GF-D8 (cell line): ENCODE measurements at places on chromosomes 5 and 9.

- DNase-seq, result no peak
Observed at GRCh38 chr5:96751203-96752169, 56.3 kb downstream of the ERAP1 start.

DNA sequence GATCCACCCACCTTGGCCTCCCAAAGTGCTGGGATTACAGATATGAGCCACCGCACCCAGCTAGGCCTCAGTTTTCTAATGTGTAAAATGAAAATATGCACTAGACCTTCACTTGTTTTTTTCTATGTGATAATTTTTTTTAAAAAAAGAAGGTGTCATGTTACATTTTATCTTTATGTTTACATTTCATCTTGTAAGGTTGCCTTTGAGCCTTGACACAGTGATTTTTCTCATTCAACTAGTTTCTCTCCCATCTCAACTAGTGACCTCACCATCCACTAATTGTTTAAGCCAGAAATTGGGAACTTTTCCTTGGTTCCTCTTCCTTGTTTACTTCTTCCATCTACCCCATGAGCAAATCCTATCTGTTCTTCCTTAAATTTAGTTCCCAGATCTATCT, 21.5 kb downstream of the TMC1 start:
- no peak for DNase-seq

DNA sequence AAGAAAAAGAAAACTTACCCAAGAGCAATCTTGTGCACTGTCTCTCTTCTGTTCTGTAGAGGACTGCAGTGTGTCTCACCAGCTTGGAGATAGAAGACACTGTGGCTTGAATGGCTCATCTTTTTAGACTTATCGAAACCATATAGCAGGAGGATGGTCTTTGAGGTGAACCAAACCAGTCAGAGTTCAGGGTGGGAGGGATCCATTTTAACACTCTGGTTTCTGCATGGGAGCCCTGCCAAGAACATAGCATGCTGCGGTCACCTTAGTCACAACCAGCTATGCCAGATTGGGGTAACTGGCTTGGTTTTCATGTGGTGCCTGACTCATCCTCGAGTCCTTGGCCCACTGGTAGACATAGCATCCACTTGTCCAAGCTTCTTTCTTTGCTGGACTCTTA, 135.1 kb downstream of the PAPPA start:
- DNase-seq, result no peak

DNA sequence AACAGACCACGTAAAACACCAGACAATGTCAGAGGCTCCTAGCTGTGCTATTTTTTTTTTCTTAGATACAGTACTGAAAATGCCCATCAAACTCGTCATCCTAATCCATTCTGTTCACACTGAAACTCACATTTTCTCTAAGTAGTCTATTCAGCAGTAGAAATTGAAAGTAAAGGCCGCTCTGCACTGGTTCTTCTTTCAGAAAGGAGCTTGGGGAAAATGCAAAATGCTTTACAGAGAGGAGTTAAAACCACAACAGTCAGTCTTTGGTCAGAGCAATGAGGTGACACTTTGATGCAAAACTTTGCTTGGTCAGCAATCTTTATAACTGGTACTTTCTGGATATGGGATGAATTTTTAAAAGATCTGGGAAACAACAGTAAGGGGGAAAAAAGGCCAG, 43.8 kb upstream of the SUSD1 start:
- DNase-seq, result no peak

GRCh38 chr9:98583417-98583816, 125.3 kb downstream of the GABBR2 start:
- no peak for DNase-seq

DNA sequence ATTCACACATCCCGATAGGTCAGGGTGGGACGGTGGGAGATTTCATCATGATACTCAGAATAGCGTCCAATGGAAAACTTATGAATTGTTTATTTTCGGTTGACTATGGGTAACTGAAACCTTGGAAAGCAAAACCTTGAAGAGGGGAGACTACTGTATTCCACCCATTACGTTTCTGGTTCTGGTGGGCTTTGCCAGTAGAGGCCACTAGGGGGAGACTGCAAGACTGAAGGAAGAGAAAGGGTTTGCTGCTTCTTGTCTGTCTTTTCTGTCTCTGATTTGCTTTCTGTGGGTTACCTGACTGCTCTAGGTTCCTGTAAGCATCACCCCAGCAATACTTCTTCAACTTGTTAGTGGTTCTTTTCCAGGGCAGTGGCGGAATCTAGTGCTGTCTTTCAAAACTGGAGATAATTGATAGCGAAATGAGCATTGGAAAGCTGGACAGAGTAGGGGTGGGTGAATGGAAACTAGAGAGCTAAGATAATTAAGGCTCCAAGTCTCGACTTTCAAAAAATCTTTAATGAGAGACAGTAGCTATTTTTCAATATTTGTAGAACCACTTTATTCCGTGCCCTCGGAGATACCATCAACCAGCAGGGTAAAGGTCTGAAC, 27.0 kb downstream of the GRIN3A start:
- DNase-seq, result no peak

DNA sequence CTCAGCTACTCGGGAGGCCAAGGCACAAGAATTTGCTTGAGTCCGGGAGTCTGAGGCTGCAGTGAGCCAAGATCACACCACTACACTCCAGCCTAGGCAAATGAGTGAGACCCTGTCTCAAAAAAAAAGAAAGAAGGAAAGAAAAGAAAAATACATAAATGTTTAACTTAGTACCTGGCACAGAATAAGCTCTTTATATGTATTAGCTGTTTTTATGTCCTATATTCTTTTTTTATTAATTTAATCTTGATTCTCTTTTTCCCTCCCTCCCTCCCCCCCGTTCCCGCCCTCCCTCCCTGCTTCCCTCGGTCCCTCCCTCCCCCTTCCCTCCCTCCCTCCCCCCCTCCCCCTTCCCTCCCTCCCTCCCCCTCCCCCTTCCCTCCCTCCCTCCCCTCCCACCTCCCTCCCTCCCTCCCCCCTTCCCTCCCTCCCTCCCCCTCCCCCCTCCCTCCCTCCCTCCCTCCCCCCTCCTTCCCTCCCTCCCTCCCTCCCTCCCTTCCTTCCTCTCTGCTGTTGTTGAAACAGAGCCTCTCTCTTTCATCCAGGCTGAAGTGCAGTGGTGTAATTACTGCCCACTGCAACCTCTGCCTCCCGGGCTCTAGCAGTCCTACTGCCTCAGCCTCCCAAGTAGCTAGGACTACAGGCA, 135.8 kb upstream of the GRHPR start:
- DNase-seq, result no peak

DNA sequence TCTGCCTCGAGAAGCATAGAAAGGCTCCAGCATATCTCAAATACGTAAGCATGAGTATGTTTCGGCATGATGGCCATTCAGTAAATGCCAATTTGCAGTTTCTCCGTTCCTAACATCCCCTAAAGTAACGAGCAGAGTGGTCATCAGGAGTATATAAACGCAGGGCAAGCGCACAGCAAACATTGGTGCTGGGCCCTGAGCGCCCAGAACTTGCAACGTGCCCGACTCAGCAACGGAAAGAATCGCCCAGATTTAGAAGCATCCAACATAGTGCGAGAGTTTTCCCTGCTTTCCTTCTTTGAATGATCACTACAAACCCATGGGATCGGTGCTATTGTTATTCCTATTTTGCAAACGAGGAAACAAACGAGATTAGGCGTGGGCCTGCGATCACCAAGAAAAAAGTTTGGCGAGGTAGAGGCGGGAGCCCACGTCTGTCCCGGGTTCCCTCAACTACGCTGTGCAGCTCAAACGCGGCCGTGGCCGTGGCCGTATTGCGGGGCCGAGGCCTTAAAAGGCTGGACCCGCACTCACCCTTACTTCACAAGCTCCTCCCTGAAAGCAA, 505 bp downstream of the RPS14 start:
- DNase-seq, result no peak

DNA sequence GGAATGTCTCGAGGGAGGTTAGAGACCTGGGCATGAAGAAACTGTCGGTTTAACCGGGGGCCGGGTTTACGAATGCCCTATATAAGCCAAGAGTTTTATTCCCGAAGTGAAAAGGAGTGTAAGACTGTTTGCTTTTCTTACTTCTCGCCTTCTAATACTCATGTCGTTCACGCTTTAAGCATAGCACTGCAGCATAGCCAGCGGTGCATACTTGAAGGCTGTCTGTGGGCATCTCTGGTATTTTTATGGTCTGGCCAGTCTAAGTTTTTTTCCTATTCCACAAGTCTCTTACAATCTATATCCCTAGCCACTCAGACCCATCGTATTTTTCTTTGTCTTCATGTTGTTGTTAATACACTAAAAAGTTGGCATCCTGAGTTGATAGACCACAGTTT, 1.2 kb downstream of the UHRF2 start:
- no peak for DNase-seq
